ENCODE measurements at places on chromosomes 4 and X.

DNA sequence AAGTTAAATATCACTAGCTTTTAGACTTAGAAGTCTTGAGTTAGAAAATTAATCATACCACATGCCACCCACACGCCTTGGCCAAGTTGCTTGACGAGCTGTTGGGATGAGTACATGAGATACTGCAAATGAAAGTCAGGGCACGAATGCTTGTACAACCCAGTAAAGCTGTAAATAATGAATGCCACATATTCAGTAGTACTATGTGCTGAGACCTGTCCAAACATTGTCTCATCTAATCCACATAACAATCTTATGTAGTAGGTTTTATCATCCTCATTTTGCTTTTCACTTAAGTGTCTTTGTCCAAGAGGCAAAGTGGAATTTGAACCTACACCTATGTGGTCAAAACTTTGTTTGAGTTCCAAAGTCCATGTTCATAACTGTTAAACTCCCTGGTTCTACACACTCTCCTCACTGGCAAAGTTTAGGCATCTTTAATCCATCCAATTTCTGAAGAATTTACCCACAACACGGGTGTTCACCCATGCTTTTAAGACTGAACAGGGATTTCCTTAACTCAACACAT is 74.1 kb downstream of the LDB2 start:
- DNase-seq, result no peak

DNA sequence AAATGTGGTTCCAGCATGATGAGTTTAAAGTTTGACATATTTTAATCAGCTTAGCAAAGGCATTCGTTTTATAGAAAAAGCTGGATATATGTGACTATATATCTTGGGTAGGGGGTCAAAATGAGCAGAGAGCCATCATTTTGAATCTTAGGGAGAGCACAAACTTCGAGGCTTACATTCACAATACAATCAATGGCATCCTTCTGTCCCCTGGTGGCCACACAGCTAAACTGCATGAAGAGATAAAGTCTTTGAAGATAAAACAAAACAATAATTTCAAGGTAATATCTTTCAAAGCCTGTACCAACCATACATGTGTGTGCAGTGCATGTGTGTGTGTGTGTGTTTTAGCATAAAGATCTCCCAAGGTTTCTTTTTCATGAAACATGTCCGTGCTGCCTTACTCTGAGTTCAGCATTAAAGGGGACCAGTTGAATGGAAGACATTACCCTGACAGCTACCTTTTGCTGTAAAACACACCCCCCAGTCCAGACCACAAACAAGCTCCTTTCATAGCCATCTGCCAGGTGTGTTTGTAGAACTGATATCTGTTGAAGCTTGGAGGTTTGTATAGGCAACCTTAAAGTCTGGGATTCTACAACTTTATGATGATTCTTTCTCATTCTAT is 22.0 kb downstream of the DYNLT3 start:
- peak; percentile 16 for DNase-seq

- no peak for DNase-seq
Measured at GRCh38 chrX:150184491-150184890, 178.6 kb upstream of the MAMLD1 start.

GRCh38 chr4:147753047-147753446 is 21.2 kb downstream of the ARHGAP10 start:
- DNase-seq, result no peak

DNA sequence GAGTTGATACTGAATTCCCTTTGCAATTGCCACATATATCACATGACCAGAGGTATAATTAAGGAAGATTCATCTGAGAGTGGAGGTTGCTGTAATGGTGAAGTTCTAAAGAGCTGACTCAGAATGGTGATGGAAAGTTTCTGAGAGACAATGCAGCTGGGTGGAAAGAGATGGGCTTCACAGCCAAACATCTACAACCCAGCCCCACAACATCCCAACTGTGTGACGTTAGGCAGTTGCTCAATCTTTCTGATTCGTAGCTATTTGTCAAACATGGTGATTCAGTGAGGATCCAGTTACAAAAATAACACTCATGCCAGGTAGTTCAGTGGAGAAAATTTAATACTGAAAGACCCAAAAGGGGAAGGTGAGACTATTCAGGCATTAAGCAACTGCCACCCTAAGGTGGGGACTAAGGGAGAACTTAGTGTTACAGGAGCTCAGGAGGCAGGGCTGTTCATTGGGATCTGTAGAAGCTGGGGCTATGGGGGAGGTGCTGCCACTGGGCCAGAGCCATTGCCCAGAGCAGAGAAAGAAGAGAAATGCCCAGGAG is 6.9 kb upstream of the AFF1 start:
- no peak for DNase-seq

GRCh38 chrX:130171446-130172126 is at the start of gene RAB33A:
Gene RAB33A (plus strand): TSS chrX:130171962. CDS start chrX:130172063, 101 bp downstream.
- no peak for DNase-seq
